Stimulated activated CD4-positive, alpha-beta T cell treated with anti-CD3 and anti-CD28 coated beads, Interleukin-15, amount 100 ng/mL, for 24 hours (primary cell): ENCODE measurements at places on chromosomes 16 and 17.

- no peak for DNase-seq
These were observed 35.6 kb upstream of the MNT start for GRCh38 chr17:2436316-2436905.

DNA sequence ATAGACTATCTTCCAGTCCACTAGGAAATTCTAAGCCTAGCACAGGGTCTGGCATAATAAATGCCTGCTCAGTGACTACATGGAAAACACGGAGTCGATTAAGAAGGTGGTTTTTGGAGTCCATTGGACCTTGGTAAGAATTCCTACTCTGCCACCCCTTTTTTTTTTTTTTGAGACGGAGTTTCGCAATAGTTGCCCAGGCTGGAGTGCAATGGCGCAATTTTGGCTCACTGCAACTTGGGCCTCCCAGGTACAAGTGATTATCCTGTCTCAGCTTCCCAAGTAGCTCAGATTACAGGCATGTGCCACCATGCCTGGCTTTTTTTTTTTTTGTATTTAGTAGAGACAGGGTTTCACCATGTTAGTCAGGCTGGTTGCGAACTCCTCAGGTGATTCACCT lies 123.2 kb downstream of the HS3ST2 start:
- DNase-seq: no peak

GRCh38 chr16:88467541-88467944 lies 14.5 kb downstream of the ZFPM1 start:
- no peak for DNase-seq

DNA sequence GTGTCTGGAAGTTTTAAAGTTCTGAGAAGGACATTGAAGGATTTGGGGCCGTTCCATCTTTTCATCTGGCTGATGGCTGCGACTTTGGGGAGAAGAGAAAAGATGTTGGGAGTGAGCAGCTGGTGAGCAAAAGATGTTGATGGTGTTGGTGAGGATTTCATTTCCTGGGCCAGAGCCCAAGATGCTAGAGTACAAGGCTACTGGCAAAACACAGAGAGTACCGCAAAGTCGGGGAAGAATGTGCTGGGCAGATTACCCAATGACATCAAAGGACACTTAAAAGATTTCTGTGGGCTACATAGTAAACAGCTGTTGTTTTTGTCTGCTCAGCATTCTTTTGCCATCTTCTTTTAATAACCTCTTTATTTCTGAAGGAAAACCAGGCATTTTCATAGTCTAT lies 49.4 kb upstream of the GAS7 start:
- DNase-seq: no peak

GRCh38 chr16:75433732-75434413 lies 570 bp upstream of the CFDP1 start:
- no peak for DNase-seq
